Stimulated activated effector memory CD8-positive, alpha-beta T cell treated with anti-CD3 and anti-CD28 coated beads, Interleukin-12 subunit alpha, Interleukin-12 subunit beta, amount 100 ng/mL, for 72 hours (primary cell): ENCODE measurements at places on chromosomes 16 and 17.

DNA sequence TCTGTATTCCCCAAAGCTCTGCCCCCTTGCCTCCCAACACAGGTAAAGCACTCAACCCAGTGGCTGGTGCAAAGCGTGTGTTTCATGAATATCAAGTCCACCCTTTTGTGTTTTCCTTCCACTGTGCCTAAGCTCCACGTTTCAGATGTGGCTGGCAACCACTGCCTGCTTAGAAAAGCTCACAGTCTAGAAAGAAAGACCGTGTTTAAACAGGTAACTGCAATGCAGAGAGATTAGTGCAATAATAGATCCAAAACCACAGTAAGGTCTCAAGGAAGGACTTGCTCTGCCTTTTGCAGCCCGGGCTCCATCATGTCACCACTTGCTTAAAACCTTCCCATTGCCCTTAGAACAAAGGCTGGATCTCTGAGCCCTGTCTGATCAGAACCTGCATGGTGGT lies 240.2 kb upstream of the C16orf82 start:
- no peak for DNase-seq

GRCh38 chr16:28309811-28310311 lies 17.5 kb downstream of the SBK1 start:
- DNase-seq: peak; percentile 90

- DNase-seq: no peak
Measured at GRCh38 chr16:76583945-76584344, 306.7 kb downstream of the CNTNAP4 start.

- DNase-seq: no peak
Measured at GRCh38 chr16:3454093-3454492, 10.6 kb downstream of the NAA60 start.

- DNase-seq: no peak
Measured at GRCh38 chr17:18925187-18925586, 26.8 kb upstream of the SLC5A10 start.

- no peak for DNase-seq
Measured at GRCh38 chr16:87559945-87560344, 42.4 kb upstream of the JPH3 start.

DNA sequence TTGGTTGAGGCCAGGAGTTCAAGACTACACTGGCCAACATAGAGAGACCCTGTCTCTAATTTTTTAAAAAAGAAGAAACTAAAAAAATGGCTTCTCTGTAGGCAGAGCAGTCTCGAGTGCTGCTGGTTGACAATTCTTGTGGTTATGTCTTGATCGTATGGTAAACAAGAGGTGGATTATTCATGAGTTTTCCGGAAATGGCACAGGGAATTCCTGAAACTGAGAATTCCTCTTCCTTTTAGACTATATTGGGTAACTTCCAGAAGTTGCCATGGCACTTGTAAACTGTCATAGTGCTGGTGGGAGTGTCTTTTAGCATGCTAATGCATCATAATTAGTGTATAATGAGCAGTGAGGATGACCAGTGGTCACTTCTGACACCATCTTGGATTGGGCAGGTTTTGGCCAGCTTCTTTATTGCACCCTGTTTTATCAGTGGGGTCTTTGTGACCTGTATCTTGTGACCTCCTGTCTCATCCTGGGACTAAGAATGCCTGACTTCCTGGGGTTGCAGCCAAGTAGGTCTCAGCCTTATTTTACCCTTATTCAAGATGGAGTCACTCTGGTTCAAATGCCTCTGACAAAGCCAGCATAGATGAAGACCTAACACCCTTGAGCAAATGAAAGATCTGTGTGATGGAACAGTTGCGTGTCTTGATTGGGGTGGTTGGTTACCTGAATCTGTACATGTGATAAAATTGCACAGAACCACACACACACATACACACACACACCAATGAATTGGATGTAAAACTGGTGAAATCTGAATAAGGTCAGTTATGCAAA lies 30.2 kb downstream of the BMERB1 start:
- no peak for DNase-seq

GRCh38 chr16:89363621-89364393 lies 126.6 kb downstream of the ANKRD11 start:
- DNase-seq: no peak

DNA sequence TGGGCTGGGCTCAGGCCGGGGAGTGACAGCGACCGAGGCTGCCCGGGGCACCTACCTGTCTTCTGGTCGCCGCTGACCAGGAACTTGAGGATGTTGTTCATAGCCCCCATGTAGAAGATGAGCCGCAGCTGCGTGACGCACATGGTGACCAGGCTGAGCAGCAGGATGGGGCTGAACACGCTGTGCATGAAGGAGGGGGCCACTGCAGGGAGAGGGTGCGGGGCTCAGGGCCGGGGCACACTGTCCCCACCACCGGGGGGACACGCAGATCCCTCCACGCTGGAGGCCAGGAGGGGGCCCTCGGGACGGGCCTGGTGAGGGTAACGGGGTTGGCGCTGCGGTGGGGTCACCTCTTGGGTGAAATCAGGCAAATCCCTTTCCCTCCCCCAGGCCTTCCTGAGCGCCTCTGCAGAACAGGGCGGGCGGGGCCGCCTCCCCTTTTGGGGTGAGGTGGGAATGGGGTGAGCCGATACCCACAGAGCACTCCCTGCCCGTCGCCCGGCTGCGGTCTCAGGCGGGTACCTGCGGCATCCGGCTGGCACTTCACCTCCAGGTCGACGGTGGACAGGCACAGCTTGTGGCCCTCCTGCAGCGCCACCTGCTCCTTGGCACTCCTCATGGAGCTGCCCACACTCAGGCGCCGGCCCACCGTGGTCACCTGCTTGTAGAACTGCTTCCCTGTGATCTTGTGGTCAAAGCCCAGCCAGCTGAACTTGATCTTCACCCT lies 28.3 kb upstream of the PITPNA start:
- no peak for DNase-seq

- DNase-seq: no peak
Measured at GRCh38 chr17:21524211-21524591, 148.0 kb downstream of the KCNJ12 start.

GRCh38 chr17:14353861-14354474 lies 53.1 kb downstream of the HS3ST3B1 start:
- DNase-seq: no peak

- DNase-seq: no peak
Measured at GRCh38 chr16:12089492-12090150, 113.1 kb downstream of the SNX29 start.

DNA sequence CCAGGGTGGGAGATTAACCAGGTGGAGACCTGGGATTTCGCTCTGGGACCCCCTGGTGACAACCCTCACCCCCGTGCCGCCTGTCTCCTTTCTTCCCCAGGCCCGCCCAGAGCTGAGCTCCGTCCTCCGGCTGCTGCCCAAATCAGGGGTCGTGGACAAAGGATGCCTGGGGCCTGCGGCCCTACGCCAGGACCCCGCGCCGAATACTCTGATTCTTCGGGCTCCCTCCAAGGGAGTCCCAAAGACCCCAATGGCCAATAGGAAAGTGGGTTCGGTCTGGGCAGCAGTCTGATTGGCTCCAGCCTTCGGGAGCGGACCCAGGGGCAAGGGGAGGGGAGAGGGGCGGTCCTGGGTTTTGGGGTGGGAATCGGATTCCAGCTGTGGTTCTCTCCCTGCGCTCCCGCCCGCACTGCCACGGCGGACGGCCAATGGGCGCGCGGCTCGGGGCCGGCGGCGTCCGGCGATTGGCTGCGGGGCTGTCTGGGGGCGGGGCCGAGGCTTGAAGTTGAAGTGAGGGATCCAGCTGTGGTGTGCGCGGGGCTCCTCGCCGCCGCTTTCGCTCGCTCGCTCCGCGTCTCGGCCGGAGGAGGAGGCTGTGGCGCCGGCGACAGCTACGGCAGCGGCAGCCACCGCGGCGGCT lies at the start of gene CACNA1G:
TSS of gene CACNA1G (plus strand) at position 531 of the 640 bp plus-strand sequence. CDS start 745 bp downstream, outside the sequence.
- DNase-seq: peak; percentile 83

DNA sequence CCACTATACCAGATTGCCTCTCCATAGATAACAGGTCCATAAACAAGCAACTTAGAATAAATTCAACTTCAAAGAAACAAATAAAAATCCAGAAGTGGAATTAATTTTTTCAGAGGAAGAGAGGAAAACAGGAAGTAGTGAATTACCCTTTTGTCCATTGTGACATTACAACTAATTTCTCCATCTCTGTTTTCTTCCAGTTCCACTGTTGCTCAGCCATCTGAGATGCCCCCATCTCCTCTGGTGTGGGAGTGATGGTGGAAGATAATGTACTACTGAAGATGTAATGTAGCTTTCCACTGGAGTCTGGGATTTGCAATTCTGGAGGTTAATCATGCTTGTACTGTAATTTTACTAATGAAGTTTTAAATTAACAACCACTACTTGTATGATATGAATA lies 124.6 kb upstream of the TMEM97 start:
- no peak for DNase-seq

DNA sequence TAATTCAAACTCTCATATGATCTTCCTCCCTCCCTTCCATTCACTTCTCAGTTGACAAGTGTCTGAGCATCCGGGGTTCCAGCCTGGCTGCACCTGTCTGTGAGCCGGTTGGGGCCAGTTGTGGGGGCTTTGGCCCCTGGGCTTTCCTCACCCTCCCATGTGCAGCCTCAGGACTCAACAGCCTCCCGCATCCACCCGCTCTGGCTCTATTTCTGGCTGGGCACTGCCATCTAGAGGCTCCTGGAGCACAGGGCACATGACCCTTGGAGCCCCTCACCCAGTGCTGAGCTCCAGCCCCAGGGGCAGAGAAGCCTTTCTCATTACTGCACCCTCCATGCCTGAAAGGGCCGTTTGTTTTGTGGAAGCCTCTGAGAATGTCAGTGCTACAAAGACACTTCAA lies 43.3 kb downstream of the HAPSTR1 start:
- DNase-seq: peak; percentile 24

- DNase-seq: no peak
Measured at GRCh38 chr16:31568577-31569359, 41.1 kb downstream of the AHSP start.

- DNase-seq: no peak
Measured at GRCh38 chr17:40230670-40231069, 11.6 kb downstream of the WIPF2 start.

DNA sequence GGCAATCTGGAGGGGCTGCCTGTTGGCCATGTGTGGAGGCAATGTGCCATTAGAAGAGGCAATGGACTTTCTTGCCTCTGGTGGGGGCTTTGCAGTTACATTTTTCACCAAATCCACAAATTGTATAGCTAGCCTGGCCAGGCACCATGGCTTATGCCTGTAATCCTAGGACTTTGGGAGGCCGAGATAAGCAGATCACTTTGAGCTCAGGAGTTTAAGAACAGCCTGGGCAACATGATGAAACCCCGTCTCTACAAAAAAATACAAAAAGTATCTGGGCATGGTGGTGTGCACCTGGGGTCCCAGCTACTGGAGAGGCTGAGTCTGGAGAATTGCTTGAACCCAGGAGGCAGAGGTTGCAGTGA lies 2.7 kb upstream of the RNF112 start:
- no peak for DNase-seq

- DNase-seq: no peak
Measured at GRCh38 chr17:79933863-79934652, 94.8 kb upstream of the CBX4 start.

- no peak for DNase-seq
Measured at GRCh38 chr17:63950940-63951907, 19.1 kb upstream of the CD79B start.

- DNase-seq: no peak
Measured at GRCh38 chr17:50173335-50173941, 7.6 kb downstream of the SGCA start.

DNA sequence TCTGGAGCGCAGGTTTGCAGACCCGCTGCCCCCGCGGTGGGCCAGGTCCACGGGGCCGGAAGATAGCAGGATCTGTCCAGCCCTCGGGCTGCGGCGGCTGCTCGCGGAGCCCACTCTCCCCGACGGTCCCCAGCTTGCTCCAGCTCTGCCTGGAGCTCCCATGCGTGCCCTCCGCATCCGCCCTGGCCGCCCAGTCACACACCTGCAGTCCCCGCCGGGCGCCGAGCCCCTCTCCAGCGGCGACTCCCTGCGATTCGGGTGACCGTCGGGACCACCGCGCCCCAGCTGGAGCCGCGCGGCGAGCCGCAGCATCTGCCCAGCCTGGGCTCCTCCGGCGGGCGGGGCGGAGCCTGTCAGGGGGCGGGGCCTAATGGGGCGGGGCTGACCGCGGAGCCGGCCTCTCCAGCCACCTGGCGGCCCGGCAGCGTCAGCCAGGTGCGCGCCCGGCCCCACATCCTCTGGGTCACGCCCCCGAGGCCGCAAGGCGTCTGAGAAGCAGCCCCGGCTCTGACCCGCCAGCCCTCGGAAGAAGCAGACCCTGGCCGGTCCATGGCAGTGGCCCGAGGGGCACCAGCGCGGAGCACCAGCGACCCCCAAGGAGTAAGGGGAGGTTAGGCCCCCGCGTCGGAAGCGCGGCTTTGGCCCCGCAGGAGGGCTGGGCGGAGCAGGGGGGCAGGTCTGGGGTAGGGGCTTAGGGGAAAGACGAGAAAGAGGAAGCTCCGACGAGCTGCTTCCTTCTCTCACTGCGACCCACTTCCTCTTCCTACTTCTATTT lies at the start of gene PIK3R5:
TSS of gene PIK3R5 (minus strand) at position 314 of the 775 bp plus-strand sequence. CDS start 54,213 bp downstream, outside the sequence.
- peak; percentile 88 for DNase-seq

GRCh38 chr16:9578459-9578858 lies 487.0 kb downstream of the HAPSTR1 start:
- no peak for DNase-seq

DNA sequence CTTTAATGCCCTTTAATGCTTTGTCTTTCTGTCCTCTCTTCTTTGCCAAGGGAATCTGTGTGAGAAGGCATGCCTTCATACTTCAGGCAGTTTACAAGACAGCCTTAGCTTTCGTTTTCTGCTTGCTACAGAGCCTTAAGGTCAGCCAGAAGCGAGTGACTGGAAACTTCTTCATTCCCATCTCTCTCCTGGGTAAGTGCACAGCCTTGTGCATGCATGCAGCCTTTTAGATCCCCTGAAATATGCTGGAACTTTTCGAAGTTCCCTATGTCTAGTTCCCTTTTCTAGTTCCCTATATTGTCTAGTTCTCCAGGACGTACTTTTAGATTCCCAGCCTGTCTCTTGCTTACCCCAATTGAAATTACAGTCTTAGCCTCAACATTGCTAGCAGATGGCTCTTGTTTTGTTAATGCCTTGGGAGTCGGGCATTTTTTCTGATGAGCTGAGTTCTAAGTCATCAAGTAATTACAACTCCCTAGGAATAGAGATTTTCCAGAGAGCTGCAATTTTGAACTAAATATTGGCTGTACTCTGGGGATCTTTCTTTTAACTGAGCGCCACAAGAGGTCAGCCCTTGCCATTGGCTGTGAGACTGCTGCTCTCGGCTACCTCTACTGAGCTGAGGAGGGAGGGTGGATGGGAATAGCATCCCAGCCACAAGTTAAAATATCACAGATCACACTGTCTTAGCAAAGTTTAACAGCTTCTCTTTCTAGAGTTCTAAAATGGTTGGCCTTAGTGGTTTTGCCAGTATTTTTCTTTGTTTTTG lies 22.7 kb upstream of the PPM1D start:
- DNase-seq: no peak
